ENCODE measurements at places on chromosomes 7 and 10.
A peak's percentile ranks its signal among the peaks of the same experiment; 100 is the strongest.

DNA sequence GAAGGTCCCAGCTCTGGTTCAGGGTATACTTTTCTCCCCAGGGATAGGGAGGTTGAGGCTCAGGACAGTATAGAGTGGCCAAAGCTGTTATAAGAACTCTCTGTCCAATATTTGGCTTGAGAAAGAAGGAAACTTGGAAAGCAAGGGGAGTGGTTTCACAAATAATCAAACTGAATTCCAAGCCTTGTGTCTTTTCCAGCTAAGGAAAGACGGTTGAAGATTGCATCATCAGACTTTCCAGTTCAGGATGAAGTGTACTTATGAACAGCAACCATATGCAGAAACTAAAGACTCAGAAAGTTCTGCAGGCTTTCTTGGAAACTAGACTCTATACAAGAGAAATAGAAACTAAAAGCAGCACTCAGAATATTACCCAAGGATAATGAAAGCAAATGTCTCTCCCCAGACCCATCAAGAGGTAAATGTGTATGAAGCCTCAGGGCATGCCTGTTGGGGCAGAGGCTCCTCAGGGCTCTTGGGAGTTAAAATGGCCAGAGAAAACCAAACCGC, 46.4 kb downstream of the RAMP3 start:
- DNase-seq, result no peak

DNA sequence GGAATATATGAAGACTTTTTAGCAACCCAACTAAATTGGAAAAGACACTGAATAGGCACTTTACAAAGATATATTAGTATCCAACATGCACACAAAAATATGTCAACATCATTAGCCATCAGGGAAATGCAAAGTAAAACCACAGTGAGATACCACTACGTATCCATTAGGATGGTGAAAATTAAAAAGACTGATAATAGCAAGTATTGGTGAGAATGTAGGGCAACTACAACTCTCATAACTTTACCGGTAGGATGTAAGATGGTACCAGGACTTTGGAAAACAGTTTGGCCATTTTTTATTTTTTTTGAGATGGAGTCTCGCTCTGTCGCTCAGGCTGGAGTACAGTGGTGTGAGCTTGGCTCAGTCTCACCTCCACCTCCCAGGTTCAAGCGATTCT, 13.7 kb upstream of the CCNY start:
- no peak for DNase-seq

- no peak for DNase-seq
Observed at GRCh38 chr7:19110026-19110730, 7.3 kb downstream of the TWIST1 start.

- DNase-seq, result no peak
Observed at GRCh38 chr10:97331153-97331703, 3.3 kb downstream of the FRAT2 start.

- DNase-seq, result no peak
Observed at GRCh38 chr7:80770675-80771081, 132.2 kb downstream of the CD36 start.

- no peak for DNase-seq
Observed at GRCh38 chr7:30146127-30146612, 11.4 kb downstream of the MTURN start.

DNA sequence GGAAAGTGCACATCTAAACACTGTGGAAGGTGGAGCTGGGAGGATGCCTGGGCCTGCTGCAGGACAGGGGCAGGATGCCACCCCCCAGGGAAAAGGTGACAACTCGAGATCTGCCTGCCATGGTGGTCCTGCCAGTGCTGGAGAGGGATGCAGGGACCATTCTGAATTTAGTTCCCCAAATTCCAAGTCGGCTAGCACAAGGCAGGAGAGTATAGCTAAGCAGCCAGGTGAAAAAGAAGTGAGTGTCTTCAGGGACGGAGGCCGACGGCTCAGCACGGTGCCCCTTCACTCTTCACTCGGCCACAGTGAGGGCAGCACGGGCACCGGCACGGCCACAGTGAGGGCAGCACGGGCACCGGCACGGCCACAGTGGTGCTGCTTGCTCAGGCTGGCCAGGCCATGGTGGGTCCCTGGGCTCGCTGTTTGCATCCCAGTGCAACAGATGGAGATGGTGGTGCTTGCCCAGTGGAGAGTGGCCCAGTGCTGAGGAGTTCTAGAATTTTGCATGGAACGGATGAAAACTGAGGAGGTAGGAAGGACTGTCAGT, 161.3 kb upstream of the SHH start:
- DNase-seq, result no peak

- no peak for DNase-seq
Observed at GRCh38 chr10:84156768-84157167, 16.8 kb upstream of the GPR15LG start.

- DNase-seq, result no peak
Observed at GRCh38 chr10:48946332-48946731, 6.7 kb upstream of the LRRC18 start.

DNA sequence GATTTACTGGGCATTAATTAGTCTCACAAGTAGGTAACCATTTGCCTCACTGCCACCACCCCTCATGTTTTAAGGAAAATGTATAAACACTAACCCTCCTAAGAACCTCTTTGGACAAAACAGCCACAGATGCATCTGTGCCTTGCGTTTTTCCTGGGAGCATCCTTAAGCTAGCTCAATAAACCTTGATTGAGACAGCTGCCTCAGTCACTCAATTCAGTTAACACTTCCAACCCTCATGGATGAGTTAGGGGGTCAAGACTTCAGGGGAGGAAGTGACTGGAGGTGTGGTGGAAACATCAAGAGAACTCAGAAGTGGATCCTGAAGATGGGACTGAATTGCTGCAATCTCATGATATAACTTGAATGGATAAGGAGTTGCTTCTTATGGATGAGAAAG, 31.5 kb downstream of the CUL2 start:
- DNase-seq, result no peak

- DNase-seq, result no peak
Observed at GRCh38 chr10:116974456-116975005, 30.5 kb downstream of the SHTN1 start.

DNA sequence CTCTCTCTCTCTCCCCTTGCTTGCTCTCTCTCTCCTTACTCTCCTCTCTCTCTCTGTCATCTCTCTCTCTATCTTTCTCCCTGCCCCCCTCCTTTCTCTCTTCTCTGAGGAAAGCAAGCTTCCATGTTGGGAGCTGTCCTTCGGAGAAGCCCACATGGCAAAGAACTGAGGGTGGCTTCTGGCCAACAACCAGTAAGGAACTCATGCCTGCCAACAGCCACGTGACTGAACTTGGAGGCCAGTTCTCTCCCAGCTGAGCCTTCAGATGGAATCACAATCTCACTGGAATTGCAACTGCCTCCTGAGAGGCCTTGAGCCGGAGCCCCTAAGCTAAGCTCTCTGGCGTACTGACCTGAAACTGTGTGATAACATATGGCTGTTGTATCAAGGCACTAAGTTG, 12.0 kb upstream of the DHTKD1 start:
- no peak for DNase-seq

DNA sequence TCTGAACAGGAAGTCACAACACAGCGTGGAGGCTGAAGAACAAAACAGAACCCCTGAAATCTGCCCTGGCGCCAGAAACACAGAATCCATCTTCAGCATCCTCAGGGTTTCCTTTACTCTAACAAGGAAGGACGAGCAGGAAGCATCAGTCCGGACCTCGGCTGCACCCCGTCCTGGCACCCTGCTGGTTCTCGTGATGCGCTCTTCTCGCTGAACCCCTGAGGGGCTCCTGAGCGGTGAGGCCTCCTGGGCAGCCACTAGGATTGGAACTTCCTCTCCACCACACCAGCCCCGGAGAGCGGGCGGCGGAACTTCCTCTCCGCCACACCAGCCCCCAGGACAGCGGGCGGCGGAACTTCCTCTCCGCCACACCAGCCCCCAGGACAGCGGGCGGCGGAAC, 461.9 kb downstream of the PTPRN2 start:
- DNase-seq, result no peak

DNA sequence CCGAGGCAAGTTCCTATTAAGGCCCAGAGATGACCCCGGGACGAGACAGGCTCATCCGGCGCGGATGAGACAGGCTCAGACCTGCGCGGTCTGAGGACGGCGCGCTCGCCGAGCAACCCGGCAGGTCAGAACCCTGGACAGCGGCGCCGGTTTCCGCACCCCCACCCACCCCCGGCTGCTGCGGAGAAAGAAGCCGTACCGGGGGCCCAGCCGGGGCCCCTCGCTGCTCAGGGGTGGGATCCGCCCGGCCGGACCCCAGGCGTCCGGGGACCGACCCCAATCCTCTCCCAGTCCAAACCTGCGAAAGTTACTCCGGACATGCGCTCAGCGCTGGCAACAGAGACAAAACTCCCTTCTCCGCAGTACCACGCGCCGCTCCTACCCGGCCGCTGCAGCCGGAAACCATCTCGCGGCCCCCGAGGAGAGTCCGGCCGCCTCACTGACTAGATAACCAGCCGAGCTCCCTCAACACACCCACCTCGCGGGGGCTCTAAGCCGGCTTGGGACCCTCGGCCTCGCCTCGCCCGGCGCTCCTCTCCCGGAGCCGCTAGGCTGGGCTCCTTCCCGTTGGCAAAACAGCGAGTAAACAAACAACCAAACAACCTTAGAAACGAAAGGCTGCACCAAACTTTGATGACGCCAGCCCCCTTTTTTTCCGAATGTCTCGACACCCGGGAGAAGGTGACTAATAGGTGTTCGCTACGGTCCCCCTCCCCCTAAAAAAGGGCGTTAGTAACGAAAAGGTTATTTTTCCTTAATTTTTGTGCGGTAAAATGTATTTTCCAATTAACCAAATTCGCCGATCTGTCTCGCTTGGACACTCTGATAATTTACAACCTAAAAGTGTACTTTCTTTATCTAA, 2.3 kb upstream of the DRGX start:
- DNase-seq, result peak; percentile 24

DNA sequence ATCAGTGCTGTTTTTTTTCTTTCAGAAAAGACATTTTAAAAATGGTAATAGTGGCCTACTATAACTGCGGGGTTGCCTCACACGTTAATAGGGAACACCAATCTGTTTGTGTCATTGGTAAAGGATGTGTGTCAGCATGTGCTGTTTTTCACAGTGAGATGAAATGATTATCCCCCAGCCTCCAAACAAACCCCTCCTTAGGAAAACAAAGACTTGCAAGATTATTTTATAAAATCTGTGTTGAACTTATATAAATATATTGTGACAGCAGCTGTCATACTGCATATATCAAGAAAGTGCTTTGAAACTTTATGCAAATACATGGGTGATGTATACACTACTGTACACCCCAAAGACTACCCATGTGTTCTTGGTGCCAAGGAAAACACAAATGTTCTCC, 125.8 kb downstream of the BMPER start:
- DNase-seq, result no peak

- DNase-seq, result no peak
Observed at GRCh38 chr7:132677918-132678317, 101.6 kb upstream of the PLXNA4 start.

DNA sequence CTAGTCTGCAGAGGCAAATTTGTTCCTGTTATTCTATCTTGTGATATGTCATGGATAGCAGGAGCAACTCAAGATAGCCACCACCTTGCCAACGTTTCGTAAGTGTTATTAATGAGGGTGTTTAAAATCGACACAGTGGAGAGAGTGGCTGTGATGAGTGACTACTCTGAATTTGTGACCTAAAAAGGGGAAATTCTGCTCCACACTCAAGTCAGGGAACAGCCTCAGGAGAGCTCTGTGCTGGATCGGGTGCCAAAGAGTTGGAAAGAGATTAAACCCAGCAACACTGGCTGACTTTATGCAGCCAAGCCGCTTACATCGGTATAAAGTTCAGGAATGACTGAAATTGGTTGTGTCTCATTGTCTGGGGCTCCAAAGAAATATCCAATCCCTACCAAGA, 9.5 kb downstream of the TACC2 start:
- DNase-seq, result no peak

GRCh38 chr7:64625114-64626082, 40.5 kb upstream of the ZNF107 start:
- no peak for DNase-seq

- DNase-seq, result no peak
Observed at GRCh38 chr10:5679606-5680005, 5.0 kb upstream of the TASOR2 start.

- DNase-seq, result no peak
Observed at GRCh38 chr7:112892263-112892662, 102.1 kb upstream of the TMEM168 start.

DNA sequence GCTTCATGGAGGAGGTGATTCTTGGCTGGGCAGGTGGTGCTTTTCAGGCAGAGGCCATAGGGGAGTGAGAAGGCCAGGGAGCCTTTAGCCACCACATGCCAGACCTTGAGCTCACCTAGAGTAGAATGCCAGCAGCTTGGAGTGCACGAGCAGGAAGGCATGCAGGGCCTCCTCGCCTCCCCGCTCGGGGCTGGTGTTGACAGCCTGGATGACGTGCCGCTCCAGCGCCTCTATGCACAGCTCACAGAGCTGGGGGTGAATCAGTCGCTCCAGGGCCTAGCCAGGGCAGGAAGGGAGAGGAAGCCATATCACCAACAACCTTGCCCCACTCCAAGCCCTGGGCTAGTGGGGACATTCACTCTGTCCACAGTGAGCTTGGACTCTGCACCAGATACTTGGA, 15.7 kb downstream of the HPS1 start:
- no peak for DNase-seq

DNA sequence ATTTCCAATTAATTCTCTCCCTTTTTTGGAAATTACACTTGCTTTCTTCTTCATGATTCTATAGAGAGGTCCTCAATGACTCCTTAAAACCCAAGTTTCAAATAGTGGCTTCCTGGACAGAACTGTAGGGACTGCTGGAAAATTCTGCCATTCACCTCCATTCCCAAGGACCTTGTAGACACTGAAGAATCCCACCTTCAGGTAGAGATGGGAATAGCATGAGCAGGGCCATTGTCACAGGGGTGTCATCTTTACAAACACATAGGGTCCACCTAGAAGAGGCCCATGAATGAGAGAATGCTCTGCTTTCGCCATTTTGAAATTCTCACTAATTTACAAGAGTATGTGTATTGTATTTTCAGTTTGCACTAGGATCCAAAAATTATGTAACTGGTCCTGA, 701.7 kb upstream of the CELF2 start:
- no peak for DNase-seq

DNA sequence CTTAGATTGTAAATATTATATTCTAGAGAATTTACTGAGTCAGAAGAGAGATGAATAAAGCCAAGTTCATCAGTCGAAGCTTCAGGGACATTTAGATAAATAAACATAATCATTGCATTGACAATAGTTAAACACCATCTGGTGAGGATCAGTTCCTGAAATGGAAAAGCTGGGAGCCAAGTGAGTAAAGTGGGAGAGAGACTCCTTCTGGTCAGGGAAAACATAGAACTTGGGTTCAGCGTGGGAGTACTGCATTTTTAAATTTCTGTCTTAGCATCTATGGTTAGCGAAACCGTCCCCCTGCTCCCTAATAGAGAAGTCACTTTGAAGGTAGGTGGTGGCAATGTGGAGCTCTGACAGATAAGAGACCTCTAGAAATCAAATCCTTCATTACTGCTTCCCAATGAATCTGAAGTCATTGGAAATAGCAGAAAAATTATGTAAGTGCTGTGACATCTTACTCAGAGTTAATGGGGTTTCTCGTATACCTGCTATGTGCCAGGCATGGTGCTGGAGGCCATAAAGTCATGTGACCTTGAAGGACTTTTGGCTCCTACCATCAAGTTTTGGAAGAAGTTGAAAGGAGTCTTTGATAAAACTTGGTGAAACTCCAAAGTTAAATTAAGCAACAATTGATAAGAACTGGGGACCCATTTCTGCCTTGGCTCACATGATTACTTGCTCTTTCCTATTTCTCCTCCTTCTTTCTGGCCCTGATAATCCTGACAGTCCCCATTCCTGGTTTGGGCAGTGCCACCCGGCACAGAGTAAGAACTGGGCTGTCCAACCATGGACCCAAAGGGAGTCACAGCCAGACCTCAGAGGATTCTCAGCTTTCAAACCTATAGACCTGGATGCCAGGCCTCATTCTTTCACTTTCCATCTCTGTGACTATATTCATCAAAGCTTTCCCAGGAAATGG, 211.2 kb downstream of the C7orf25 start:
- DNase-seq, result no peak
